Activated T-cell treated with anti-CD3 and anti-CD28 coated beads, Interleukin-2, amount 50 U/mL, for 1 hour (primary cell): ENCODE measurements at places on chromosomes 16 and 17.

DNA sequence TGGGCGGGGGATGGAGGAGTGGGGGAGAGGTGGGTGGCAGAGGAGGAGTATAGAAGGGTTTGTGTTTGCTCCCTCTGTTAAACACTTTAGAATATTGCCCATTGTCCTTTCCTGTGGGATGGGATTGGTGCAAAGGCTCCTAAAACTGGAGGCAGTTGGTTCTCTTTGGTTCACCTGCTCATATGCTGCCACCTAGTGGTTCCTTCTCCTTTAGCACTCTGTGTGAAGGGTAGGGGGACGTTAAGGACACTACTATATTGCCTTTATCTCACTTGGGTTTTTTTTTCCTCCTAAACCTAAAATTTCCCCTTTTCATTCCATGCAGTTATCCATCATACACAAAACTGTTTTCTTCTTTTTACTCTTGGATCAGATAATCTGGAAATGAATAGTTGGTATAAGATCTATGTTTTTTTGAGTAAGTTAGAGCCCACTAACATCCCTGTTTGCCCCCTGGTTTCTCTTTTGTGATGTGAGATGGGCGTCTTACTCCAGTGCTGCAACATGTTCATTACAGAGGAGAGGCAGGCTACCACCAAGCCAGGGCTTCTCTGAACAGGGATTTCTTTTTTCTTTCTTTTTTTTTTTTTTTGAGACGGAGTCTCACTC, 23.8 kb downstream of the SNX11 start:
- no peak for DNase-seq

DNA sequence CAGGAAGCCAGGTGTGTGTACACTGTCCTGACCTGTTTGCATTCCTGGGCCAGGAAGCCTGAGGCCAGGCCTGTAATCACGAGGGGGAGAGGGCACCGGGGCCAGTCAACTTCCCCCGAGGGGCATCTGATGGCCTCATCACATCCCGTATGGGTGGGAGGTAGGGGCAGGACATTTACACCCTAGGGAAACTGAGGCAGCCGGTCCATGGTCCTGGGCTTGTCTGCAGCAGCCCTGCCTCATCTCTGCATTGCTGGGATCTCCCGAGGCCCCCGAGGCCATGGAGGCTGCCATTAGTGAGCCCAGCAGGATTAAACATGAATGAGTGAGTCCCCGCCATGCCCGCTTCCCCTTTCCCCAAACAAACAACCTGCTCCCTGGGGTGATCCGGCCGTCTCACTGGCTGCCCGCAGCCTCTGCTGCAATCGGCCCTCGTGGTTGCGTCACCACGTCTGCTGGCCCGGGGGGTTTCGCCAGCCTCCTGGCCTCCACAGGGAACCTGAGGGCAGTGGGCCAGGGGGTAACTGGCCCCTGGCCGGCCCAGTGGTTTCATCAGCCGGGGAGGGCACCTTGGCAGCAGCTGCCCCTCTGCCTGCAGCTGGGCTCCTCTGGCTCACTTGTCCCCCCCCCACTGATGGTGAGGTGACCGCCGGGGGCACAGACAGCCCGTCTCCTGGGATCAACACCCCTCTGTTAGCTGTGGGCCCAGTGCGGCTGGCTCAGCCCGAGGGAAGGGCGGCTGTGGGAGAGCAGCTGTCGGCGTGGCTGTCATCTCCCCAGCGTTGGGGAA, 88.3 kb upstream of the GSE1 start:
- DNase-seq: no peak

DNA sequence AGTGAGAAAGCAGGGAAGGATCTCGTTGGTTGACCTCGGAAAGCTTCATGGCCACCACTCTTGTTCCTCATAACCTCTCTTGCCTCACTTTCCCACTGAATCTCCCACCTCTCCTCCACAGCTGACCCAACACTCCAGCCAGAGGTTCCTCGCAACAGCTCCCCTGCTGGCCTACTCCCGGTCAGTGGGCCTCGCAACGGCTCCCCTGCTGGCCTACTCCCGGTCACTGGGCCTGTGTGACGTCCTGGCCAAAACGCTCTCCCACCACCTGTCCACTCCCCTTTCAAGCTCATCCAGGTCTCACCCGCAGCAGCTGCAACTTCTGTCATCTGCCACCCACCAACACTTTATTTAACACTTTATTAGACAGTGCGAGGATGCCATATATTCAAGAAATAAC, 149.1 kb downstream of the VPS53 start:
- no peak for DNase-seq

DNA sequence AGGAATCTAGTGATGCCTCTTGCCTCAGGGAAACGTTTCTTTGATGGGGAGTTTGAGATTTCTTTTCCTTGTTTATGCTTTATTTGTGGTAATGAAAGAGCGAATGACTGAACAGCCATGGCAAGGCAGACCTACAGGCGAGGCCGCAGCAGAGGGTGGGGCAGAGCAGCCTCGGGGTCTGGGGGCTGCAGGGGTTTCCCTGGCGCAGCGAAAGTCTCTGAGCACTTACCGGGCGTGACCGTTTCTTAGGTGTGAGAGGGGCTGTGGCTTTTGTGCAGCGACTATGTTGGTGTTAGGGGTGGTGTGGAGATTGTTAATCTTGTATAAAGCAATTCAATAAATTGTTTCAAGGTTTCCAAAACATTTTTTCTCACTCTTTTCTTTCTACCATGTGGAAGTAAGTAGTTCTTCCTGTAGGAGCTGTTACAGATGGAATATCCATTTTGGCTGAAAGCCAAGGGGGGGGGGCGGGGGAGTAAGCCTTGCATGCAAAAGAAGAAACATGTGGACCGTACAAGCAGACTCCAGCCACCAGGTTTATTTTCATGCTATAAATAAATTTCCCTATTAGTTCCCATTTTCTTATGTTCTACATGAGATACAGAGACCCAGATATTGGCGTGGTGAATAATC, 34.8 kb downstream of the UBN1 start:
- no peak for DNase-seq

DNA sequence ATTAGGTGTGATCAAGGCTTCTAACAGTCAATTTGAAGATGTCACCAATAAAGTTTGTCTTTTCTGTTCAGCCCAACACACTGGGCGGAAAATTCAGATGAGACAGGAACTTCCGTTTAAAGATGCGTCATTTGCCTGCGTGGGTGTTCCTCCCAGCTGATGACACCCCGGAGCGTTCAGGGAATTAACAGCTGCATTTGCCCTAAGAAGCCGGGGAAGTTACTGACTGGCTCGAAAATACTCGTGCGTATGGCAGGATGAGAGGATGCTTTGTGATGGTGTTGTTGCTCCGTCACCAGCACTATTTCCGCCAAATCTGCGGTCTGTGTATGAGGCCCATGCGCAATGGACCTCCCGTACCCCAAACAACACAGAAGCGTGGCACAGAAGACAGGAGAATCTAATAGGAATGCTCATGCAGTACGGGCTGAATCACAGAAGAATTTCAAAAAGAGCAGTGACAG, 11.9 kb upstream of the PVALEF start:
- DNase-seq: no peak

DNA sequence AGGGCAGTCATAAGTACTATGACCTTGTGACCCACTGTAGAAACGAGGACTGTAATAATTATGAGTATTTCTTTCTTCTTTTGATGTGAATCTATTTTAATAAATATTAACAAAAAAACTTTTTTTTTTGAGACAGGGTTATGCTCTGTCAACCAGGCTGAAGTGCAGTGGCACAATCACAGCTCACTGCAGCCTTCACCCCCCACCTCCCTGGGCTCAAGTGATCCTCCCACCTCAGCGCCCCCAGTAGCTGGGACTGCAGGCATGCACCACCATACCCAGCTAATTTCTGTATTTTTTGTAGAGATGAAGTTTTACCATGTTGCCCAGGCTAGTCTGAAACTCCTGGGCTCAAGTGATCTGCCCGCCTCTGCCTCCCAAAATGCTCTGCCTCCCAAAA, 32.6 kb downstream of the SCPEP1 start:
- no peak for DNase-seq

GRCh38 chr16:65600046-65600445, 478.2 kb upstream of the CDH11 start:
- DNase-seq: no peak

DNA sequence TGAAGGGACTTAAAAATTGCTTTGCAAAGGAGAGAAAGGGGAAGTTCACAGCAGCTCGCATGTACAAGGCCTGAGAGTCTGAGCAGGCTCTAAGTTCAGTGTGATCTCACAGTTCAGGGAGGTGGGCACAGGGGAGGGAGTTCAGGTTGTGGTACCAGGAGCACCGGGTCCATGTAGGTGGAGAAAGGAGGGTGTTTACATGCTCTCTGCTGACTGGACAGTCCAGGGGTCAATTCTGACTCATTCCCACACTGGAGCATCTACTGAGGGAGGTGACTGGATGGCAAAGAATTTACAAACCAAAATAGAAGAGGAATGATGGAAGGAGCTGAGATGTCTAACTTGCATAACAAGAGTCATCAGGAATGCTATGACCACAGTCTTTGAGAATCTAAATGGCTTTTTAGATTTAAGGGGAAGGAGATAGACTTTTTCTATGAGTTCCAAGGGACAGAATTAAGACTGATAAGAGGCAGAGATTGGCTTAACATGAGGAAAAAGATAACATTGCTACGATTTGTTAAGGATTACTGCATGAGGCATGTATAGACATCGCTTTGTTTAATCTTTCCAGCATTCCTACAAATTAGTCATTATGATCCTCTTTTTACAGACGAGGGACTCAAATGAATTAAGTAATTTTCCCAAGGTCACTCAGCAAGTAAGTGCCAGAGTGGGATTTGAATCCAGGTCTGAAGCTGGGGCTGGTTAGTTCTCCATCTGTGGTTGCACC, 29.9 kb downstream of the MIS12 start:
- DNase-seq: no peak

- DNase-seq: no peak
These were observed 30.2 kb upstream of the JPT2 start for GRCh38 chr16:1647856-1648255.
